ENCODE measurements at places on chromosomes 5 and 9.

GRCh38 chr9:5845157-5845531, 12.2 kb upstream of the ERMP1 start:
- DNase-seq, result no peak

DNA sequence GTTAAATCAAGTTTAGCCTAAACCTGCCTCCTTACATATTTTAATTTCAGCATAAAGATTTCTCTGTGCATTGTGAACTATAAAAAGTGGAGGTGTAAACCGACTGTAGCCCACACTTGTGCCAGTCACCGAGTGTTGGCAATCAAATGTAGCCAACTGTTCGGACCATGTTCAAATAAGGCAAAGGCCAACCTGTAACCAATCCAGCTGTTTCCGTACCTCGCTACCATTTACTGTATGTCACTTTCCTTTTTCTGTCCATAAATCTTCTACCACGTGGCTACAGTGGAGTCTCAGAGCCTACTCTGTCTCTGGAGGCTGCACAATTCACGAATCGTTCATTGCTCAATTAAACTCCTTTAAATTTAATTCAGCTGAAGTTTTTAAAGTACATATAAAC, 156.0 kb downstream of the SLC25A46 start:
- DNase-seq, result no peak

DNA sequence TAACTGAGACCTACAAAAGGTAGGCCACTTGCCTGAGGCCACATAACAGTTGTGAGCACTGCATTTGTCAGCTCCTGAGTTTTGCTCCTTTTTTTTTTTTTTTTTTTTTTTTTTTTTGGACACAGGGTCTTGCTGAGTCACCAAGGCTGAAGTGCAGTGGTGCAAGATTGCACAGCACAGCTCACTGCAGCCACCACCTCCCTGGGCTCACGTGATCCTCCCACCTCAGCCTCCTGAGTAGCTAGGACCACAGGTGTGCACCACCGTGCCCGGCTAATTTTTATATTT, 37.1 kb downstream of the LAMC3 start:
- no peak for DNase-seq

- no peak for DNase-seq
Measured at GRCh38 chr5:150640311-150641005, at the start of gene SYNPO. SYNPO (plus strand) TSS chr5:150640660; CDS start chr5:150648276, 7,616 bp downstream.

DNA sequence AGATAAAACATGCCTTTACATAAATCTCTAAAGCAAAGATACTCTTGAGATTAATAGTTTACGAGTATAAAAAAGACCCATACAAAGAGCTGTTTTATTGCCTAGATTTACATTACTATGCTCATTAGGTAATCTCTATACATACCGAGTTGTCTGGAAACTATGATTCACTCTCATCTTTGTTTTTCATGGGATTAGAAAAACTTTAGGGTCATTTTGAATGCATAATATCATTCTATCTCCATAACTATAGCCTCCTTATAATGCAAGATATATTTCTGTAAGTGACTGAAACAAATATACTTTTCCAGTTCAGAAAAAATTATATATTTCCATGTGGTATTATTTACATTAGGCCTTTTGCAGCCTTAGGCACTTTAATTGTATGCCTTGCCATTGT, 1088.7 kb upstream of the ARRDC3 start:
- no peak for DNase-seq

DNA sequence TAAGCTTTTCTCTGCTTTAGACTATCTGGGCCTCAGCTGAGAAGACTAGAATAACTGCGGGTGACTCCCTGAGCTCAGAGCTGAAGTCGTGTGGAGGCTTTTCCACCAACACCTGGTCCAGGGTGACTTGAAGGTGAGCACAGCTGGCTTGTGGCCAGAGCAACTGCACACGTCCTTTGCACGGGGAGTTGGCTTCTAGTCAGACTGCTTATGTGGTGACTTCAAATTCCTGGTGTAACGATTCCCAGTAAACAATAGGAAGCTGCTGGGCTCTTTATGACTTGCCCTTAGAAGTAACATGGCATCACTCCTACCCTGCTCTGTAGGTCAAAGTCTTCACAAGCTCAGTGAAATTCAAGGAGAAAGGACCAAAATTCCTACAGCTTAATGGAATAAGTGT, 800.6 kb upstream of the CDH6 start:
- no peak for DNase-seq

DNA sequence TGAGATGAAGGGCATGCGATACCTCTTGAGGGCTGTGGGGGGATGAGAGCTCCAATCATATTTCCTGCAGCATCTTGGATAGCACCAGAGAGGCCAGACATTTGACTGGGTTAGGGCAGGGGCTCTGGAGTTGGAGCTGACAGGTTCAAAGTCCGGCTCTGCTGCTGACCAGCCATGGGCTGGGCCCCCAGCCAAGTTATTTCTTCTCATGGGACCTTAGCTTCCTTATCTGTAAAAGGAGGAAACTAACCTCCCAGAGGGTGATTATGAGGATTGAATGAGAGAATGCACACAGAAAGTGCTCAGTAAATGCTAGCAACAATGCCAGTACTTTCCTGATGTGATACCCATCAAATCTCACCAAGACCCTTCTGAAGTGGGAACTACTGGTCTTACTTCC, 65.2 kb upstream of the SLC25A51 start:
- no peak for DNase-seq

DNA sequence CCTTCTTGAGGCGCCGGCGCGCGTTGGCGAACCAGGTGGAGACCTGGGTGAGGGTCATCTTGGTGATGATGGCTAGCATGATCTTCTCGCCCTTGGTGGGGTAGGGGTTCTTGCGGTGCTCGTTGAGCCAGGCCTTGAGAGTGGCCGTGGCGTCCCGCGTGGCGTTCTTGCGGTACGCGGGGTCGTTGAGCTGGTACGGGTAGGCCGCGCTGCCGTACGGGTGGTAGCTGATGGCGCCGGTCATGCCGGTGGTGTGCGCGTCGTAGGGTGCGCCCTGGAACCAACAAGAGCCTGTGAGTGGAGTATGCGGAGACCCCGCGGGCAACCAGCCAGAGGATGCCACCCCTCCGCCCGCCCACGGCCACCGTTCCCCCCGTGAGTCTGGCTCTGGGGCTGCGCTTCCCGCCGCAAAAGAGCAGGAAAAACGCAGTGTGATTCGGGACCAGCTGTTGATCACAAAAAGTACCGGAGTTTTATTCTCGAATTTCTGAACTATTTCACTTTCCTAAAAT, 1.9 kb downstream of the IRX2 start:
- no peak for DNase-seq

DNA sequence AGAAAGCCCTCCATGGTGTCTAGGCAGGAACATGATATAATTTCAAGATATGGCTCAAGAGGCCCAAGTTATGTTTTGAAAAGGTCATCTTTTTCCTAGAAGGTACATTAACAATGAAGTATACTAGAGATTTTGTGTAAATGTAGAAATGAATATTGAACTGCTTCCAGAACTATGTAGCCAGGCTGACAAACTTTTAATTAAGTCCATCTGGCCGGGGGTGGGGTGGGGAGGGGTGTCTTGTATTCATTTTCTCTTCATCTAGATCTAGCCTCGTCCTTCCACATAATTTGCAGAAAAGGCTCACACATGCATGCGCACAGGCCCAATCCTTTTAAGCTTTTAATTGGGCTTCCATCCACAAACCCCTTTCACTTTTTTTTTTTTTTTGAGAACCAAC, 323.3 kb downstream of the ARL15 start:
- no peak for DNase-seq

DNA sequence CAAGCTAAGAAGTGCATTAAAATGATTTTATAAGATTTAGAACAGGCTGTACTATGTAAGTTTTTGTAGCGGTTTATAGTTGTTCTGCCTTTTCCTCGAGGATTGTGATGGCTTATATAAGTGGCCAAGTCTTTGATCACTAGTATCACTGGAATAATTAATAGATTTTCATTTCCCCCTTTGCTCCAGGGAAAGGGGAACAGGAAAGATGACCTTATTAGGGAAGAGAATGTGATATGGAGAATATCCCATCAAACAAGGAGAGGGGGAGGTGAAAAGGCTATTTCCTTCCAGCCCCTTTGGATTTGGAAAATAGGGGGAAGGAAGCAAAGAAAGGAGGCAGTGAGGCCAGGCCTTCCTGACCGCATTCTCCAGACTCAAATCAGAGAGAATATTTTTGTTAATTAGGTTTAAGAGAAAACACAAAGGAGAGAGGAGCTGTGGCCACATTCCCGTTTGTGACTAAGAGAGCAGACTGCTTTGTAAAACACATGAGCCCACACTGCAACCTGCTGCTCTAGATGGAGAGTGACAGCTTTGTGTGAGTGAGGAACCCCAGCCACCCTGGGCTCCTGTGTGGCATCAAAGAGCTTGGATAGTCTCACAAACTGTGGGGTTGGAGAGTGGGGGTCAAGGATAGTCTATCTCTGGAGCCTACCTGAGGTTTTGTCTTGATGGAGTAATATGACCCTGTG, 359.5 kb downstream of the DTWD2 start:
- no peak for DNase-seq

- DNase-seq, result no peak
Measured at GRCh38 chr9:79658926-79659325, 87.2 kb downstream of the TLE4 start.

DNA sequence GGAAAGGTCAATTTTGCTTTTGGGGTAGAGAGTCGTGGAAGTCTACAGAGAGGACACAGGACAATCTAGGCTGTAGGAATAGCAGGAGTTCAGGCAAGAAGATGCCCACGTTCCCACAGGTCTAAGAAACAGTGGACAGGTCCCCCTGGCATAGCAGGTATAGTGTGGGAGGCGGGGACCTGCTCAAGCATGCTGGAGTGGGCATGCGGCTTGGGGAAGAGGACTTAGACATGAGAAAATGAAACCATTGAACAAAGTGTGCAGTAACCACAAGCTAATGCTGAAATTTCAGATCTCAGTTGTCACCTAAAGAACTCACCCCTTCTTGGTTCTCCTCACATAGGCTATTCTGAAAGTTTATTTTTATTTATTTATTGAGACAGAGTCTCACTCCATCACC, 142.8 kb upstream of the EFNA5 start:
- DNase-seq, result no peak

DNA sequence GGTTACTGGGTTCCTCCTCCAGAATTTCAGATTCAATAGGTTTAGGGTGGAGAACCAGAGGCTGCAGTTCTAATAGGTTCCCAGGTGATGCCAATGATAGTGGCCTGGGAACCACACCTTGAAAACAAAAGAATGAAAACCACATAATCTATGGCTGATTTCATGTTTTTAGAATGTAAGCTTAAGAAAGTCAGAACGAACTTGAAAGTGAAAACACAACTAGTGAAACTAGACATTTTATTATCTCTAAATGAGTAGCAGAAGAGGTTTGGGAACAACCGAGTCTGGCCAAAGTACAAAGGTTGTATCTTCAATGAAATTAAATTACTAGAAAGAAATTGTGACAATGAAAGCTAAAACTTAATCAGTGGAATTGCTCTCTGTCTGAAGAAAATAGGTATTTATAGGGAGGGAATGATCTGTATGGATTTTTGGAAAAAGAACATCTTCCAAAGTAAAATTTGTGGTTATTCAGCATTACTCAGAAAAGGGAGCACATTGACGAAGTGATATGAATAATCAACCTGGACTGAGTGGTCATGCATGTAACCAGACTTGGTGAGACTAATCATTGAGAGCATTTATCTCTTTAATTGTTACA, 24.9 kb upstream of the CEP120 start:
- DNase-seq, result no peak

DNA sequence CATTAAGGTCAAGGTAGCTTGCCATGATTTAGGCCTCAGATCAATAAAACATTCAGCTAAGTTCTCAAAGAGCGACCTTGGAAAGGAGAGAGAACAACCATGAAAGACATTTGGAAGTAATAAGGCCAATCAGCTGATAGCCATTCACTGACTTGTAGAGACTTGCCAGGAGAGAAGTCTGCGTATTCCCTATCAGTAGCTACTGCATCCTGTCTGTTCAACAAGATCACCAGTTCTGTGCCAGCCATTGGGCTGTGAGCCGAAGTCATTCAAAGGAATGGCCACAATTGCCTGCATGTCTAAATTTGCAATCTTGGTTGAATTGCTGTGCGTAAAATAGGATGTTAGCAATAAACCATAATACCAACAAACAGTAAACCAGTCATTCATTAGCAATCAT, 219.8 kb downstream of the FBXL7 start:
- DNase-seq, result no peak

DNA sequence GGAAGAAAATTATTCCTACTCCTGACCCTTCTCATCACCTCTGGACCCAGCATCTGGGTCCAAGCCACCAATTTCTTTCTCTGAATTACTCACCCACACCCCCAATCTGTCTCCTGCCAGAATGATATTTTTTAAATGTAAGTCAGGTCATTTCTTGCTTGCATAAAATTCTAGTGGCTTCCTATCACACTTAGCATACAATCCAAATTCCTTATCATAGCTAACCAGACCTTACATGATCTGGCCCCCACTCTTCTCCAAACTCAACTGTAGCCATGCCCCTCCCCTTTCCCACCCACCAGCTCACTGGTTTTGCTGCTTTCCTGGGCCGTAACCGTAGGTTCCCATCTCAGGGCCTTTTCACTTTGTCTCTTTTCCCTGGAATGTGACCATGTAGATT, 15.2 kb downstream of the HTR4 start:
- DNase-seq, result no peak

- no peak for DNase-seq
Measured at GRCh38 chr9:113592876-113593575, 129.5 kb downstream of the RGS3 start.

DNA sequence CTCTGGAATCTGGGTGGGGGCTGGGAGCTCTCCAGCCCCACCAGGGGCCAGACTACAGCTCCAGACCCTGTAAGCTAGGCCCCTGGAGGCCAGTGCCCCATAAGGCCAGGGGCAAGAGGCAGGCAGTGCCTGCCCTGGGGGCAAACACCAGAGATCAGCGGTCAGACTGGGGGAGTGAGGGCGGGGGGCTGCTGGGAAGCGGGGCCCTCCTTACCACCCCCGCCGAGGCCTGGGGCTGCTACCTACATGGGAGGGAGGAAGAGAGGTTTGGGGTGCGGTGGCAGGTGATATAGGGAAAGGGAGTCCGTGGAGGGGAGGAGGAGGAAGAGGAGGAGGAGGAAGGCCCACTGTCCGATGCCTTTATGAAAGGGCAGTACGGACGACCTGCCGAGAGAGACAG, 12.7 kb downstream of the PRR7 start:
- no peak for DNase-seq

DNA sequence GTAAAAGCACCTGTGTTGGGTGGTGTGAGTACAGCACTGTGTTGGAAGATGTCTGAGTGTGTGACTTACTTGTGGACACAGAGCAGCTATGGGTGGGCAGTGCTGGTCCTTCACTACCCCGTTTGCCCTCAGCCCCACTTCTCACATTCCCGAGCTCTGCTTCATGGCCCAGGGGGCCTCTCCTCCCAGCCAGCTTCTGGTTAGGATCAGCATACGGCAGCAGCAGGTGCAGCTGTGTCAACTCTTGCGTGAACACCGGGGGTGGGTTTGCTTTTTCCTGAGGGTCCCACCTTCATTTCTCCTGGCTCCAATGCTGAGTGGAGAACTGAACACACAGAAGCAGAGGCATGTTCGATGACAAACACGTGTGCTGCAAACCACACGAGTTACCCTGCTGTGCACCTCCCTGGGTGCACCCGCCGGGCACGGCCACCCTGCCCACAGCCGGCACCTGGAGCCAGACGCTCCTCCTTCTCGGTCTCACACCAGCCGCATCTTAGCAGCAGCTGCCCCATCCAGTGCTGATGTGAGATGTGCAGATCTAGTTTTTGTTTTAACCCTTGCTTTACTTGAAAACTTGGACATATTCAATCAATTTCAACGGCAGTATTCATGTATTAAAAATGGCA, 14.9 kb upstream of the SLC6A3 start:
- DNase-seq, result no peak

Measured in activated T-cell treated with anti-CD3 and anti-CD28 coated beads for 48 hours (primary cell).